Tibial nerve (tissue), 4 donors: ENCODE measurements at places on chromosomes 4 and X.
A peak's percentile ranks its signal among the peaks of the same experiment; 100 is the strongest.

GRCh38 chr4:5051278-5052203, at the start of gene STK32B:
TSS of gene STK32B (plus strand) at chr4:5051480.
- no peak within 1 kb of the TSS for H3K27ac ChIP-seq
- no peaks in the 10 kb centered on the region for H3K27me3 ChIP-seq
- peaks cover 24% of the 10 kb centered on the region for H3K4me1 ChIP-seq
- peak within 1 kb of the TSS; percentile 48 for H3K4me3 ChIP-seq
- DNase-seq: no peak

- DNase-seq: no peak
- no peaks in the 10 kb centered on the region for H3K36me3 ChIP-seq
- no peak overlapping the region for H3K27ac ChIP-seq
Measured at GRCh38 chr4:108830509-108831244, 67.8 kb upstream of the ETNPPL start.

- DNase-seq: no peak
- H3K36me3 ChIP-seq: no peaks in the 10 kb centered on the region
- H3K4me3 ChIP-seq: no peak overlapping the region
- no peaks in the 10 kb centered on the region for H3K4me1 ChIP-seq
- no peak overlapping the region for H3K27ac ChIP-seq
Measured at GRCh38 chr4:160835789-160836188, 1328.0 kb downstream of the FSTL5 start.

DNA sequence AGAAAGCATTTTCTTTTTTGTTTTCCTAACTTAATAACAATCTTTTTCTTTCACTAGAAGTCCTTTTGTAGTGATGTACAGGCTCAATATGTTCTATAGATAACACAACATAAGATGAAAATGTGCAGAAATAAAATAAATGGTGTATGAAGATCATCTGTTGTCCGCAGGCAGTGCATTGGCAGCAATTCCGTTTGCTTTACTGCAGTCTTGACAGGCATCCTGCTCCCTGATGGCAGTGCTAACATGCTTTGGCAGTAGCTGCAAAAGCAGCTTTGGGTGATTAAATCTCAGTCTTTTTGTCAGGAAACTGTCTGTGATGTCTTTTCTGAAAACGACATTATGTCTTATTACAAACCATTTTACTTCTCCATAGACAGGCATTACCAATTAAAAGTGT, 131.4 kb downstream of the TRAM1L1 start:
- no peaks in the 10 kb centered on the region for H3K27me3 ChIP-seq
- no peaks in the 10 kb centered on the region for H3K36me3 ChIP-seq
- no peak for DNase-seq
- H3K4me1 ChIP-seq: no peaks in the 10 kb centered on the region
- H3K27ac ChIP-seq: no peak overlapping the region

GRCh38 chr4:1345903-1346780, 866 bp upstream of the UVSSA start:
- H3K27me3 ChIP-seq: no peaks in the 10 kb centered on the region
- H3K27ac ChIP-seq: peak overlapping the region; percentile 94
- H3K36me3 ChIP-seq: peaks cover 23% of the 10 kb centered on the region
- peak overlapping the region; percentile 89 for H3K4me3 ChIP-seq
- no peak for DNase-seq
